Kasumi-1 (cell line): ENCODE measurements at places on chromosomes 16 and 17.
A peak's percentile ranks its signal among the peaks of the same experiment; 100 is the strongest.

GRCh38 chr16:74731853-74732477 is 31.3 kb upstream of the MLKL start:
- DNase-seq: no peak

- no peak for DNase-seq
Observed at GRCh38 chr16:85284141-85284817, 172.0 kb upstream of the CIBAR2 start.

- no peak for DNase-seq
Observed at GRCh38 chr16:89341697-89342694, 124.5 kb downstream of the ZNF778 start.

DNA sequence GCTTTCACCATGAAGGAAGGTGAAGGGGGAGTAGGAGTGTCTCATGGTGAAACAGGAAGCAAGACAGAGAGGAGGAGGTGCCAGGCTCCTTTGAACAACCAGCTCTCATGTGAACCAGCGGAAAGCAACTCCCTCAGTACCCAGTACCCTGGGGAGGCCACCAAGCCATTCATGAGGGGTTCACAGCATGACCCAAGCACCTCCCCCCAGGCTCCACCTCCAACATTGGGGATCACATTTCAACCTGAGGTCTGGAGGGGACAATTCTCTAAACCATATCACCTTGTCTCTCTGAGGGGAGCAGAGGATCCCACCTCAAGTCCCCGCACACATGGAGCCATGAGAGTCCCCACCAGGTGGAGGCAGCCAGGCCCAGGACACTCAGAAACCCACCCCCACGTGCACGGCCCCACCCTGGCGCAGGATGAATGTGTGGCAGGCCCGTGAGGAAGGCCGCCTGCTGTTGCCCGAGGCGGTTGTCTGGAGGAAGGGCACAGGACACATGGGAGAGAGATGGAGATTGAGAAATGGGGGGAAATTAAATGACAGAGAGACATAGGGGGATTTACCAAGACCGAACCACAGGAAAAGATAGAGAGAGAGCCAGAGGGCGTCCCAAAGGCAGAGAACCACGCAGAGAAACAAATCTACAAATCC is 85.9 kb downstream of the TMEM132E start:
- no peak for DNase-seq

GRCh38 chr16:88886845-88887521 is 20.5 kb upstream of the PABPN1L start:
- no peak for DNase-seq

- peak; percentile 14 for DNase-seq
Observed at GRCh38 chr16:19114359-19115147, 789 bp downstream of the ITPRIPL2 start.

DNA sequence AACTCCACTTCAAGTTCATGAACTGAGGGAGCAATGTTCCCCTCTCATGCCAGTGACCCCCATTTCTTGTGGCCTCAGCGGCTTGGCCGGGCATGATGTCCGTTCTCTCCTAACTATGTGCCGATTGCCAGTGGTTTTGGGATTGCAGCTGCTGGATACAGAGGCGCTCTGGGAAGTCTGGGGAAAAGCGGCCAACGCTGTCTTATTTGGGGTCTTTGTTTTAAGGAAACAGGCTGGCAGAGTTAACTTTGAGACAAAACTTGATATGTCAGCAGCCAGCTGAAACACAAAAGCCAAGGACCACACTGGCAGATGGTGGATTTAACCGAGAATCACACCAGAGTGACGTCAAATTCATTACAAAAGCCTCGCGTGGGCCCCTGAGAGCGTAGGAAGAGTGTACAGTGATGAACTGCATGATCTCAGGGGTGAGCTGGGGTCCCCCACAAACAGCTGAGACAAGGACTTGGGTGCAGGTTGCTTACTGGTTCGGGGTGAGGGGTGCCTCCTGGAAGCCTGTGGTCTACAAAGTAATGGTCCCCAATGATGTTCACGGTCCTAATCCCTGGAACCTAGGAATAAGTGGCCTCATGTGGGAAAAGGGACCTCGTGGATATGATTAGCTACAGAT is 180.4 kb downstream of the IRF8 start:
- no peak for DNase-seq

- no peak for DNase-seq
Observed at GRCh38 chr17:42760652-42761581, at the start of gene RAMP2. RAMP2 (plus strand) TSS chr17:42761227; CDS start chr17:42761262, 35 bp downstream.

DNA sequence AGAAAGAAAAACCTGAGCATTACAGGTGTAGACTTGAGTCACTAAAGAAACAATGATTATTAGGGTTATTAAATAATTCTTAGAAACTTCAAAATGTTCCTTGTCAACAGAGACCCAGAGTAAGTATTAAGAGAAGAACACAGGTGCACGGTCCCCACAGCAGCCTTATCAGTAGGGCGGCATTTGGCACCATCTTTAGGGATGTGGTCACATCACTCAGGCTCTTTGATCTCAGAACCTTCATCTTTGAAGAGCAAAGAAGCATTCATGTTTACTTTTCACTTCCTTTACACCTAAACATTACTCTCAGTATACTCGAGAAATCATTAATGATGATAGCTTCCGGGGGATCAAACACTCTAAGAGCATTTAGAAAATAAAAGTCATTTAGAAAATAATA is 928.7 kb downstream of the KCNJ2 start:
- no peak for DNase-seq

DNA sequence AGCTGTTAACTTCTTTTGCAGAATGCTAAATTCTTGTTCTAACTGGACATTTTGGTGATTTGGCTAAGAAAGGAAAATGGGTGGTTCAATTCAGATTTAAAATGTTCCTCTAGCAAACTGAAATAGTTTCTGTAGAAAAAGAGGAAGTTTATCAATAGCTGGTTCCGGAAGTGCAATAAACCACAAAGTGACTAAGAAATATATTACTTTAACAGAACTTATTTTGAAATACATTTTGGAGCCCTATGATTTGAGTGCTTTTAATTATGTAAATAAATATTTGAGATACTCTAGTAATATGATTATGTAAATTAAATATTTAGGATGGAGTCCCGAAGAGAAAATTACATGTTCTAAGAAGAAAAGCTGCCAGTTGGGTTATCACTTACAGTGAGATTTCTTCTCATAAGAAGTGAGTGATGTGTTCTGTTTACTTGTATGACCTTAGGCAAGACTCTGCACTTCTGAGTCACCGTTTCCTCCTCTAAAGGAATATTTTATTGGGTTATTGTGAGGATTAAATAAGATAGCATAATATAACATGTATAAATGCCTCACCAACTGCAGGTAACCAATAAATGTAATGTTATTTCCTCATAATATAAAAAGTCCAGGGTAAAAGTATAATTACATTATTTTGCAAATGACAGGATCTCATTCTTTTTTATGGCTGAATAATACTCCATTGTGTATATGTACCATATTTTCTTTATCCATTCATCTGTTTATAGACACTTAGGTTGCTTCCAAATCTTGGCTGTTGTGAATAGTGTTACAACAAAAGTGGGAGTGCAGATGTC is at the start of gene EVI2B:
Gene EVI2B (minus strand): TSS at position 73 of the 800 bp plus-strand sequence. CDS start 8,445 bp downstream, outside the sequence.
- DNase-seq: peak; percentile 96

DNA sequence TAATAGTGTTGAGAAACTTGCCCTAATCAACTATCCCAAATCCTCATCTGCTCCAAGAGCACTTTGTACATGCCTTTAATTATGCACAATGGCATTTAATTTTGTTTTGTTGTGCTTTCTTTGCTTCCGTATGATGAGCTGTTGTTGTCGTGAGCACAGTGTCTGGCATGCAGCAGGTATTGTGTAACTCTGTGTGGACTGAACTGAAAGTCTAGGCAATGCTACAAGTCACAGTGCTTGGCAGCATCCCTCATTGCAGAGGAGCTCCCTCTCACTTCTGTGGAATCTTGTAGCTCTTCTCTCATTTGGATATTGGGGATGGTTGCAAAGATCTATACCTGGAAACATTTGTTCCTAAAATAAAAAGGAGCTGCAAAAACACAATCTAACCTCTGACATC is 502.2 kb upstream of the CA10 start:
- no peak for DNase-seq

- no peak for DNase-seq
Observed at GRCh38 chr17:1957037-1957436, 68.1 kb downstream of the RTN4RL1 start.

- no peak for DNase-seq
Observed at GRCh38 chr16:23072769-23073549, 76.3 kb downstream of the USP31 start.

DNA sequence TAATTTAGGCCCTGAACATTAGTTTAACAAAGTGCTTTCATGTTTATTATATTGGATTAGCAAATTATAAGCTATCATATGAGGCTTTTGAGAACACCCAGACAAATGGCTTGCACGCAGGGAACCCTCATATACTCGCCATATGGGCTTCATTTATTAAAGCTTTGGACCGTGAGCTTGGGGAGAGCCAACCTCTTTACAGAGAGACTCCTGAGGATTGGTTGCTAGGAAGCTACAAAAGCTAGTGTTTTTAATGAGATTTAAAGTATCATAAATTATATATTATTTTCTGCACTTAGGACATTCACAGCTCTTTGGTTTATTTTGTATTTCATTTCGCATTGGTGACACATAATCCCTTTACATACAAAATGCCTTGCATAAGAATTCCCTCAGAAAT is 193.8 kb upstream of the TOX3 start:
- DNase-seq: no peak

DNA sequence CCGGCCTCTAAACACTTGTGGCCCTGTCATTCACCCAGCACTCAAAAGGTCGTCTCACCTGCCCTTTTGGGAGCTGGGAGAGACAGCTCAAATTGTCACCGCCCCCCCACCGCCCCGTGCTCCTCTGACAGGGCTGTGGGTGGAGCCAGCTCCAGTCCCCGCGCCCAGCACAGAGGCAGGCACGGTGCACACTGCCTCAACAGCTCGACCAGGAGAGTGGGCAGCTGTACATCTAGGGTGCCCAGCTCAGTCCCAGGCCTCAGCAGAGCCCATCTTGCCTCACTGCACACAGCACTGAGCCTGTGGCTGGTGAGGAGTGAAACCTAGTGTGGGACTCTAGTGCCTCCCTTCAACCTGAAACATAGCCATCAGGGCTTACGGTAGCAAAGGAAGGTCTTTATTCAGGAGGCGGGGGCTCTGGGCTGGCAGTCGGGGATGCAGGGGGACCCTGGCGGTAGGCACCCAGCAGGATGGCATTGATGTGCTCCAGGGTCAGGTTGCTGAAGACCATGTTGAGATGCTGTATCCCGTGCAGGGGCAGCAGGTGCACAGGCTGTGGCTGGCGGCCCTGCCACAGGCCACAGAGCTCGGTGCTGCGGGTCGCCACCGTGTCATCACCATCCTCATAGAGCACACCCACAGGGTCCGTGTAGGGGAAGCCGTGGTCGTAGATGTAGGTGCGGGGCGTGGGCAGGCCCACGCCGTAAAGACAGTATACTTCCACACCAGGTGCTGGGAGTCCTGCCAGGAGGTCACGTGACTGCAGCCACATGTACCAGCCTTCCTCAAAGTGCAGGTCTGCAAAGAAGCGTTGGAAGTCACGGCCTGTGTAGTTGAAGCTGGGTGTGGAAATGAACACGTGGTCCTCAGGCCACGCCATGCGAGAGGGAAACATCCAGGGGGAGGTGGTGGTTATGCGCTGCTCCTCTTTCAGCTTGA is 3.1 kb upstream of the PSMB10 start:
- no peak for DNase-seq

GRCh38 chr17:42067371-42068091 is 17.1 kb upstream of the C17orf113 start:
- DNase-seq: peak; percentile 44
